Activated T-helper 1 cell treated with anti-CD3 and anti-CD28 coated beads, Interleukin-12 subunit alpha, Interleukin-12 subunit beta, Interleukin-2, Interleukin-4 antibody, amounts not matched to agents 30 ng/mL and 10 ng/mL and 1 ng/mL, durations not matched to agents 14 hours and 24 hours and 36 hours (primary cell): ENCODE measurements at places on chromosomes 1 and 21. TPM values are rescaled to one million over a fixed set of nuclear protein-coding genes. Genes with fewer than 3 reads are reported as not detected.

DNA sequence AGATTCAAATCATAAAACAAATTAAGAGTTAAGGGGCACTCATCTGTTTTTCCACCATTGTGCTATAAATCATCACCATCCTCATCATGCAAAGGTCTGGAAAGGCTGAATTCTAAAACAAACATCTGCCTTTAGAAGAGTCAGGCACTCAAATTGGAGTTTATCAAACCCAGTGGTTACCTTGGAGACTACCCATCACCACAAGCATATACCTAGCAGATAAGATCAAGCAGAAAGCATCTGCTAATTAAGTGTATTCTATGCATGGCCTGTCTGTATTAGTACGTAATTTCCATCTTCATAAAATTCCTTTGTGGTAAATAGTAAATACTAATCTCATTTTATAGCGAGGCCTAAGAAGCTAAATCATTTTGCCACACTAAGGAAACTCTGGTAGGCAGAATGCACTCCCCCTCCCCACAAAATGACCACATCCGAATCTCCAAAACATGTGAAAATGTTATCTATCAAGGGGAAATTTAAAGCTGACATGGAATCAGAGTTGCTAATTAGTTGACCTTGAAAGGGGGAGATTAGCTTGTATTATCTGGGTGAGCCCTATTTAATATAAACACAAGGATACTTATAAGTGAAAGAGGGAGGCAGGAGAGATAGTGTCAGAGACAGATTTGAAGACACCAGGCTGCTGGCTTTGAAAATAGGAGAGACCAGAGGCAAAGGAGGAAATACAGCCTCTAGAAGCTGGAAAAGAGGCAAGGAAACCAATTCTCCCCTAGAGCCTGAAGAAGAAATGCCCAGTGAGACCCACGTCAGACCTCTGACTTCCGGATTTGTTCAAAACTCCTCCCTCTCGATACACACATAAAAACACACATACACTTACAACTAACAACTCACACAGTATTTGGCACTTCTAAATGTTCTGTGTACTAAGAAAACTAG lies 23.2 kb downstream of the ARID4B start:
- no peak for DNase-seq

WASF2 gene
- total RNA-seq: 108 and 109 TPM in 2 replicates

- no peak for DNase-seq
These were observed 459.3 kb downstream of the PLPP3 start for GRCh38 chr1:56120021-56120420.

GJA4 gene
- total RNA-seq: not detected in 2 replicates

- DNase-seq: no peak
These were observed 310.0 kb upstream of the SNX7 start for GRCh38 chr1:98351561-98351960.

GRCh38 chr1:37811027-37811655 lies 3.1 kb upstream of the YRDC start:
- DNase-seq: peak; percentile 59

DNA sequence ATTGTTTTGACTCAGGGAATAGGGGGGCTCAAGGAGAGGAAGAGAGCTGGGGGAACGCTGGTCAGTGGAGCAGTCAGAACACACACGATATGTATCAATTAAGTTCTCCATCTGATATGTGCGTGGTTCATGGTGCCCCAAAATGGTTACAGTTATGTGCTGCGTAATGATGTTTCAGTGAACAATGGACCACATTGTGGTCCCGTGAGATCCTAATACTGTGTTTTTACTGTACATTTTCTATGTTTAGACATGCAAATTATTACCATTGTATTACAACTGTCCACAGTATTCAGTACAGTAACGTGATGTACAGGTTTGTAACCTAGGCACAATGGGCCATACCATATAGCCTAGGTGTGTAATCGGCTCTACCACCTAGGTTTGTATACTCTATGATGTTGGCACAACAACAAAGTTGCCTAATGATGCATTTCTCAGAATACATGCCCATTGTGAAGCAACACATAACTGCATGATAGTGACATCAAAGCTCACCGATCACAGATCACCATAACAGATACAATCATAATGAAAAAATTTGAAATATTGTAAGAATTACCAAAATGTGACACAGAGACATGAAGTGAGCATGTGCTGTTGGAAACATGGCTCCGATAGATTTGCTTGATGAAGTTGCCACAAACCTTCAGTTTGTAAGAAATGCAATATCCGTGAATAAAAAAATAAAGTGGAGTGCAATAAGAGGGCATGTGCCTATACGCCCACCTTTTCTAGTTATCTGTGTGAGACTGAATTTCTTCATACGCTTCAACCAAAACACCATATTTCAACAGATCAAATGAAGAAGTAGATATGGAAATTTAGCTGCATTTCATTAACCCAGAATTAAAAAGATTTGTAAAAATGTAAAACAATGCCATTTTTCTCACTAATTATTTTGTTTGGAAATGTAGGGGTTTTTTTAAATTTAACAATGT lies 14.8 kb upstream of the TMEM54 start:
- DNase-seq: no peak

GRCh38 chr1:119294199-119294598 lies 74.4 kb upstream of the HAO2 start:
- DNase-seq: no peak

DNA sequence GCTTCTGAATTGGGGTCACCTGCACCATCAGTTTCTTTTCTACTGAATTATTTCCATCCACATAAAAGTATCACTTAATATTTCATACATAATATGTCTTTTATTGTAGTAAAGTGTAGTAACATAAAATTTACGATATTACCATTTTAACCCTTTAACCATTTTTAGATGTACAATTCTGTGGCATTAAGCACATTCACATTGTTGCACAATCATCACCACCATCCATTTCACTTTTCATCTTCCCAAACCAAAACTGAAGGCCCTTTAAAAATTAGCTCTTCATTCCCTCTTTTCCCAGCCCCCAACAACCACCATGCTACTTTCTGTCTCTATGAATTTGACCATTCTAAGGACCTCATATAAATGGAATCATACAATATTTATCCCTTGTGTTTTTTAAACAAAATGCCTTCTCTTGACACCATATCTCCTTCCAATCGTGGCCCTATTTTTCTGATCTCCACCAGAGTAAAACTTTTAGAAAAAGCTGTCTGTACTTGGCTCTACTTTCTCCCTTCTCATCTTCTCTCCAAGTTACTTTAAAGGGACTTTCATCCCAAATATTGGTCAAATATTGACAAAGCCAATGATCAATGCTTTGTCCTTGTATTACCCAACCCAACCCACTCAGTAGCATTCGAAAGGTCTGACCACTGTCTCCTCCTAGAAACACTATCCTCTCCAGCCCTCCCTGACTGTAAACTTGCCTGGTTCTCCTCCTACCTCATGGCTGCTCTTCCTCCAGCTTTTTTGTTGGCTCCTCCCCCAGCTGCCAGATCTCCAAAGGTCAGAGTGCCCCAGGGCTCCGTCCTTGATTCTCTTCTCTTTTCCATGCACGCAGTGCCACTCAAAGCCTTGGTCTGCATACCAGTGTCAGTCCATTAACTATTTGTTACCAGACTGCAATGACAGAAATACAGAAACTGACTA lies 44.7 kb downstream of the SLC30A10 start:
- DNase-seq: no peak

DNA sequence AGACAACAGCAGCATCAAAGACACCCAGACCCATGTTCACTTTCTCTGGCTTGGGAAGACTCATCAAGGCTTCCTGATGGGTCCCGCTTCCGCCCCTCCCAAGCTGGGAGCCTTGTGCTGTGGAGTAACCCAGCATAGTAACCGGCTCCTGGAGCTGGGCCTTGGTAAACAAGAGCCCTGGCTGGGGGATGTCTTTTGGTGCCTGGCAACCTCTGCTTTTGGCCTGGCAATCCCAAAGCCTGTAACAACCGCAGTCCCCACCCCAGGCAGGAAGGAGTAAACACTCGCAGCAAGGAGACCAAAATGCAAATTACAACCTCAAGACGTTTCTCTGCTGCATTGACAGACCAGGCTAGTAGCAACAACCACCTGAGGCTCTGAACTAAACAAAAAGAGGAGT lies 16.9 kb upstream of the THRAP3 start:
- DNase-seq: no peak

EGLN1 gene
- 17.1 and 17.8 TPM in 2 replicates for total RNA-seq

GRCh38 chr1:23979387-23979880 lies 693 bp downstream of the SRSF10 start:
- no peak for DNase-seq

CTSE gene
- not detected in 2 replicates for total RNA-seq

DNA sequence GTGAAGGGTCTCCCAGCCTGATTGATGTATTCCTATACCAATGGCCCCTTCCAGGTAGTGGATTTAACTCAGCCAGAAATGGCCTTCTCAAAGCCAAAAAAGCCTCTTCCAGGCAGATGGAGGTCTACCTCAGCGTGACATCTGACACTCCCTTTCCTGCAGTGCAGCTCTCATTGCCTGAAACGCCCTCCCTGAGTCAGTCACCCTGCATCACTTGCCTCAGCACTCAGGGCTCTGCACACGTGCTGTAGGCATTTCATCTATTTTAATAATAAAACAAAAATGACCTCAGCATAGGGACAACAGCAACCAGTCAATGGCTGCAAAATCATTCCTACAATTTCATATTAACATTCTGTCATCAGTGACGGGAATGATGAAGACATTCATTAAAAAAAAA lies 64.4 kb upstream of the GJA5 start:
- DNase-seq: no peak

GRCh38 chr1:174160603-174161002 lies 1.3 kb downstream of the RABGAP1L start:
- DNase-seq: no peak

PTPN7 gene
- 584 and 597 TPM in 2 replicates for total RNA-seq

- no peak for DNase-seq
These were observed 47.3 kb upstream of the RCC1 start for GRCh38 chr1:28458237-28459228.

GRCh38 chr1:113565621-113566020 lies 175.3 kb downstream of the MAGI3 start:
- no peak for DNase-seq
